ENCODE measurements at places on chromosomes 7 and 10.
A peak's percentile ranks its signal among the peaks of the same experiment; 100 is the strongest.

DNA sequence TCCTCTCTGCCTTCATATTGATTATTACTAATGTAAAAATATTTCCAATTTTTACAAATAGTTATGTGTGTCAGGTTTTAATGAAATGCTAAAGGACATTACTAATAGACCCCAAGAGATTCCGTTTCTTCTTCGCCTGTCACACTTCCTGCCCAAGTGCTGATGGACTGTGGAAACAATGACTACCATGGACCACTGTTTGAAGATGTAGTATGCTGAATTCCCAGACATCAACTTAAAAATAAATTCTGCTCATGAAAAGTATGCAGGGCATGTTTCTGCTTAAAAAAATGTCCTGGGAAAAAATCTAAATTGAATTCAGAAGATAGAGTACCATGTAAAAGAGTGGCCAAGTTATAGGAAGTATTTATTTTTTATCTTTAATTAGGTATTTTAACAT is 52.1 kb downstream of the ST7 start:
- no peak for DNase-seq

GRCh38 chr7:100752994-100753393 is 19.6 kb downstream of the ZAN start:
- DNase-seq: no peak

- no peak for DNase-seq
Measured at GRCh38 chr10:70771311-70772194, 13.6 kb downstream of the TBATA start.

DNA sequence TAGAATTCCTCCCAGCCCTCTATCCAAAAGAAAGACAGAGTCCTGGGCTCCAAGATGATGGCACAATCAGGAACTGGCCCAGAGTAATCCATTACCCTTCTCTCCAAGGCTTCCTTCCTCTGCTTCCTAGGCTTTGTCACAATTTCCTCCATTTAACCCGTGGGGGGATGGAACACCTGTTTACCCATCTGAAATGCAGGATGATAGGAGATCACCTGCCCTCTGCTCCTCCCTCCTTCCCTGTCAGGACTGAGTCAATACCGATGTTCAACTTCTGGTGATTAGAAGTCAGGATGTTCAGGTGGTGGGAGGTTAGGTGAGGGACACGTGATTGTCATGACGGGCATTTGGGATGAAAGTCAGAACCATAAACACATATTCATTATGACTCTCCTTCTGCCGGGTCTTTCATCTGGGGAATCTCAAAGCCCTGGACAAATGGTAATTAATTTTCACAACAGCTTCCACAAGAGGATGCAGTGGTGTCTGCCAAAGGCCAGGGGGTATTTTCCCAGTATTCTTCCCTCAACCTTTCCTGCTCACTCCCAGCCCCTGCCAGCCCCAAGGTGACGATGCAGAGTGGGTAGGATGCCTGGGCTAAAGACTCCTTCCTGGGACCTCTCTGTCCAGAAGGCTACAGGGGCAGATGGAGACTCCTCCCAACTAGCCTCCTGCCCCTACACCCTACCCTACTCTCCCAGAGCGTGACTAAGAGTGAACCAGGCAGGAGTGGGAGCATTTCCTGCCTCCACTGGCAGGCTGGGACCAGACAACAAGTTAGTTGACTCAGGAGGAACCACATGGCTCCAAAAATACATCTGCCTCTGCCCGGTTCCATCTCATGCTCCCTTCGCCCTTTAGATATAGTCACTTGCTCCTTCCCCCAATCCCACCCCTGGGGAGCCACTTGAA is 27.9 kb downstream of the DUSP5 start:
- no peak for DNase-seq

- DNase-seq: no peak
Measured at GRCh38 chr7:55513868-55514267, 58.4 kb downstream of the VOPP1 start.

GRCh38 chr7:47571331-47572093 is 10.4 kb downstream of the TNS3 start:
- peak; percentile 86 for DNase-seq

GRCh38 chr10:100364735-100365391 is 17.8 kb downstream of the SCD start:
- no peak for DNase-seq

DNA sequence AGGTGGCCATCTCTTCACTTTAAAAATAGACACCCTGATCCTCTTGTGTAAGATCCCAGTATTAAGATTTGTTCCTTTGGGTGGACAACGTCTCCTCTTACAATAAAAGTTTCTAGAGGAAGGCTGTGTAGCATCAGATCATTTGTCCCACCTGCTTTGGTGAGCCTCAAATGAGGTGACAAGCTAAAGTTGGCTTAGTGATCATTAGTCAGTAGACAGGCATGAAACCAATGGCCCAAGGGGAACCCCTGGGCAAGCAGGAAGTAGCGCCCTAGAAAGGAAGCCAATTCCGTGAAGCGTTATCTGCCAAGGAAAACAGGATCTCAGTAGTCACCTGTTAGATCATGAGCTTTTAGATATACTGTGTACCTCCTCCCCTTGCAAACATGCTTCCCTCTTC is 66.8 kb downstream of the PCGF5 start:
- no peak for DNase-seq

- DNase-seq: no peak
Measured at GRCh38 chr7:96663871-96664445, 45.7 kb downstream of the SEM1 start.

GRCh38 chr7:16926861-16927260 is 45.1 kb upstream of the AGR3 start:
- DNase-seq: no peak

DNA sequence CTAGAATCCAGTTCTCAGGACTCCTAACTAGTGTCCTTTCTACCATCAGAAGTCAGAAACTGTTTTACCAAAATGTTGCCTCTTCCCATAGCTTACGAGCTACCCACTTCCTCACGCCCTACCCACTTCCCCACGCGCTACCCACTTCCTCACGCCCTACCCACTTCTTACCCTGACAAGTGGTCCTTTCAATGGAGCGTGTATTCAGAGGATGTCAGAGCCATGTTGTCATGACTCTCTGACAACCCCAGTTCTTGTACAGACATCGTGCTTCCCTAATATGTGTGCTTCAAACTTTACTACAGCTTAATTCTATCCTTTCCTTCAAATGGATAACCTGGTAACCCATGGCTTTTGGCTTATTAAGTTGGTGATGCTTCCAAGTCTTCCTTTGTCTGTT is 84.8 kb upstream of the PHF14 start:
- DNase-seq: no peak

GRCh38 chr7:116710764-116711452 is 38.9 kb downstream of the MET start:
- DNase-seq: no peak

DNA sequence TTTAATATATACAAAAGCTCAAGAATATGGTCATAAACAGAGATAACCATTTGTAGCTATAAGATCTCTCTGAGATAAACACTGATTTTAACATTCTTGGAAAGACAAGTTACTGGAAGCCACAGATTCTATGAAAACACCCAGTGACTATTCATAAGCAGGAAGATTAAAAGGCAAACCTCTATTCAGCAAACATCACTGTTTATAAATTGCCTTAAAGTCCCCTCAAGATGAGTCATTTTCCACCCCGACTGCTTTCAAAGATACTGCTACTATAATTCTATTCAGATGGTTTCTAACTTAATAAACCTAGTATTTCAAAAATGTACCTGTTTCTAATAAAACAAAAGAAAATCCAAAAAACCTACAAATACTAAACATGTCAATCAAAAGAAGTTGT is 21.0 kb downstream of the TM9SF3 start:
- no peak for DNase-seq

GRCh38 chr7:148698007-148698396 is 701 bp upstream of the CUL1 start:
- no peak for DNase-seq

DNA sequence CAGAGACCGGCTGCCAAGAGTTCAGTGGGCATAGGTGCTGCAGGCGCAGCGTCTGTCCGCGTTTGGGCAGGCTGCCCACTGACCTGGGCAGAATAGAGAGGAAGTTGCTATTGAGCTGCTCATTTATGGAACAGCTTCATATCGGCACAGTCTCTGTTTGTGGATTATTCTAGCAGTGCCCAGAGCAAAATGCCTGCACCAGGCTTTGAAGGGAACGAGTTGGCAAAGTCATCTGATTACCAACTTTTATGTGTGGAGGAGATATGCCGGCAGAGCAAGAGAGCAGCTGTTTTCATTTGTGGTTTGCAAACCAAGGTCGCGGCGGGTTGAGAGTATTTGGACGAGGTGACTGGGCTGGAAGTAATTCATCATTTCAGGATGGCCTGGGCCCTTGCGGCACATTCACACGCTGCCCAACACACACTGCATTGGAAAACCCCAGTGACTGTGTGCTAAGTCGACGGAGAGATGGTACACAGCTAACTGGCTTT is 228.5 kb downstream of the TCERG1L start:
- no peak for DNase-seq

GRCh38 chr7:83691095-83691494 is 42.2 kb upstream of the SEMA3E start:
- DNase-seq: no peak

GRCh38 chr7:129535896-129536295 is 33.6 kb downstream of the SMKR1 start:
- DNase-seq: no peak

- DNase-seq: no peak
Measured at GRCh38 chr7:30302656-30303311, 18.4 kb downstream of the ZNRF2 start.

DNA sequence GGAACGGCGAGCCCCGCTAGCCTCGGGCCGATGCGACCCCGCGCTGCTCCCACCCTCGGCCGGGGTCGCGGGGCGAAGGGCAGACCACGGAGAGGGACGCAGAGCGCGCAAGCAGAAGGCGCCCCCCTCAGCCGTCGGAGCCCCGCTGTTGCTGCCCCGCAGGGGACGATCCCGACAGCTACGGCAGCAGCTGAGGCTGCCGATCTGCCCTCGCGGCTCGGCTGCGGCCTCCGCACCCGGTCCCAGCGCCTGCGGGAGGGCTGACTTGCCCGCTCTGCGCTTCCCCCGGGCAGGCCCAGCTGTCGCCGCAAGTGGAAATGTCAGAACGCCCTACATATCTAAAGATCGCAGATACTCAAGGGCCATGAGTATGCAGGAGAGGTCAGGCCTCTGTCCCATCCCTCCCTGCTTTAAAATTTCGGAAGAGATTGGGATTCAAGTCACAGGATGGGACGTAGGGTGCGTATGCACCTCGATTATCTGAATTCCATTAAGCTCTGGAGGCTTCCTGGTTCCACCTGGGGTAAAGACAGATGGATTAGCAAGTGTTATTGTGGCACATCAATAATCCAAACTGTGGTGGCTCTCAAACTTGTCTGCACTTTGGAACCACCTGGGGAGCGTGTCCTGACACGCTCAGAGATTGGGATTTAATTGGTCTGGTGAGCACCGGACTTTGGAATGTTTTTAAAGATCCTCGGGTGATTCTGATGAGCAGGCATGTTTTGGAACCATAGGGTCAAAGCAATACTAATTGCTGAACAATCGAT is at the start of gene CRPPA:
Gene CRPPA (minus strand): TSS at position 206 of the 770 bp plus-strand sequence. CDS start 216 bp downstream, outside the sequence.
- no peak for DNase-seq

DNA sequence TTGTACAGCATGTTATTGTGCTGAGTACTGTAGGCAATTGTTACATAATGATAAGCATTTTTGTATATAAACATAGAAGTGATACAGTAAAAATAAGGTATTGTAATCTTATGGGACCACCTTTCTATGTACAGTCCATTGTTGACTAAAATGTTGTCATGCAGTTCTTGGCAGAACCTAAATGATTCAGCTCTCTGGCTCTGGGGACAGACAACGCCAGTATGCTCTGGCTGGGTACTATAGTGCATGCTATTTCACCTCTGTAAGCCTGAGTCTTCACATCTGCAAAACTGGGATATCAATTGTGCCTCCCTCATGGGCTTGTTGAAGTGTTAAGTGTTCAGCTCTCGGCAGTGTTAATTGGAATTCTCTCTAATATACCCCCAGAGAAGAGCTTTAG is 674.3 kb downstream of the INHBA start:
- no peak for DNase-seq

DNA sequence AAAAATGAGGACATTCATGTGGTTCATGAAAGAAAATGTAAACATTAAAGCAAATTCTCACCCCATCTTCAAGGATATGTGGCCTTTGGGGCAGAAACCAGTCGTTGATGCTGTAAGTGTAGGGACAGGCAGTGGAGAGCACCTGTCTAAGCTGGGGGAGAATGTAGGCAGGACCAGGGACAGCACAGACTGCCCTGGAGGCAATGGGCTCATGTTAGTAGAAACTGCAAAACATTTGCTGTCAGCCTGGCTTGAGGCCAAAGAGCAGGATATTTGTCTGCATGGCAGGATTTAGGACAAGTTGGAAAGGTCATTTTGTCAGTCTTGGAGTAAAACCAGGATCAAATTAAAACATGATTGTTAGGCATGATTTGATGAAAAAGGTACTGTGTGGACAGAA is 211.6 kb upstream of the AGK start:
- DNase-seq: no peak

DNA sequence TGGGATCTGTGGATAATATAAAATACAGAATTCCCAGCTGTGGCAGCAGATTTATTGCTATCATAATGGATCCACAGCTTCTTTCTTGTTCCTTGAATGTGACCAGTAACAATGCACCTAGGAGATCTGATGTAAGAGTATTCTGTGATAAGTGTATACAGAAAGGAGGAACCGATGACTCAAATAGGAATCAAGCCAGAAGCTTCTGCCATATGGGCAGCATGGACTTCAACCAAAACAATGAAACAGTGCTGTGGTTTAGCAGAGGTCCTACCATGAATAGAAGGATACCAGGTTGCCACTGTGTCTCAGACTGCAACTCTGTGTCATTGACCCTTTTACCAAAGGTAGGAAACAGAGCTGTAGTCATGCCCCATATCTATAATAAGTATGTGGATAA is 81.8 kb downstream of the PTPRZ1 start:
- DNase-seq: no peak

GRCh38 chr7:92682330-92682729 is 92.1 kb upstream of the FAM133B start:
- DNase-seq: no peak

GRCh38 chr10:76036111-76036940 is 604.9 kb downstream of the LRMDA start:
- peak; percentile 45 for DNase-seq

DNA sequence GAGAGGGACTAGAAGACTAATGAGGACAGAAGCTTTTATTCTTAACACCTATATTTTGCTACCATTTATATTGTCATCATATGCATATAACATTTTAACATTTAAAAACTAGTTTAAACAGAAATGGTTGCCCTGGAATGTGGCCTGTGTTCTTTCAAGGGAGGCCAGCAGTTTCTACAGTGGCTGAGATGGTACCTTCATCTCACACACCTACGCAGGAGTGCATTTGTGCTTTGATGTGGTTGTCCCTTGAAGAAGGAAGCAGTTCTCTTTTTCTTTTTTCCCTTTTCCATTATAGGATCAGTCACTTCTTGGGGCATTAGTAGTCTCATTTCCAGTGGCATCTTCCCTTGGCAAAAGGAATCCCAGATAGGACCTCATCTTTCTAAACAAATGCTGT is 38.9 kb downstream of the KIAA1217 start:
- DNase-seq: no peak

DNA sequence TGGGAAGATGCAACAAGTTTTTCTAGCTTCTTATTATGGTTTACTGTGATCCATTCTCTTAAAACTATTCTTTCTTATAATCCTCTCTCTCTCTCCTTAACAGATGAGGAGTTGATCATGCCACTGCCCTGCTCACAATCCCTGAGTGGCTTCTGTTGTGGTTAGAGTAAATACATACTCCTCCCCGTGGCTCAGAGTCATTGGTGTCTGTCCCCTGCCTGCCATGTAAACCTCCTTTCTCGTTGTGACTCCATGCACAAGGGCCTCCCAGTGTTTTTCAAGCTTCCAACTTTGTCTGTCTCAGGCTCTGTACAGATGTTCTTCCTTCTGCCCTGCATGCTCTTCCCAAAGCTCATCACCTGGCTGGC is 20.4 kb downstream of the CCNY start:
- DNase-seq: no peak

GRCh38 chr7:116772423-116772863 is 89.9 kb upstream of the CAPZA2 start:
- DNase-seq: no peak

All from AG09319 (cell line).